Stimulated activated CD4-positive, alpha-beta T cell treated with anti-CD3 and anti-CD28 coated beads, Interleukin-2, amount 100 ng/mL, for 48 hours (primary cell): ENCODE measurements at places on chromosomes 2 and 18.

DNA sequence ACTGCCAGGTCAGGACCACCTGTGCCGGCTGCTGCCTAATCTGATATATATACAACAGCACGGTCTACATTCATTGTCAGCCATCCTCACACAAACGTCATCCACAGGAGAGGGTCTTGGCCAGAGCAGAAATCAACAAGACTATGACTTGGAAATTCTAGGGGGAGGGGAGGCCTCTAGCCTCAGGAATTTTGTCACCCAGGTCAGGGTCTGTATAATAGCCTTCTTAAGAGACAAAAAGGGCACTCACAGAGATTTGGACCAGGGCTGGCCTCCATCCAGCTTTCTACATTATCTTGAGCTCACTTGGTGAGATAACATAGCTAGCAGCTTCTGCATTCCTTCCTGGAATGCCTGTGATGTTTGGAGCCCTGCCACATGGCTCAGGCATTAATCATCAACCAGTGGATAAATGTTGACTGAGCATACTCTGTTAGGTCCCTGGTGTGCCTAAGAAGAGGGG is 50.4 kb upstream of the CTIF start:
- DNase-seq, result no peak

- no peak for DNase-seq
Measured at GRCh38 chr18:62637403-62637802, 77.9 kb upstream of the PHLPP1 start.

DNA sequence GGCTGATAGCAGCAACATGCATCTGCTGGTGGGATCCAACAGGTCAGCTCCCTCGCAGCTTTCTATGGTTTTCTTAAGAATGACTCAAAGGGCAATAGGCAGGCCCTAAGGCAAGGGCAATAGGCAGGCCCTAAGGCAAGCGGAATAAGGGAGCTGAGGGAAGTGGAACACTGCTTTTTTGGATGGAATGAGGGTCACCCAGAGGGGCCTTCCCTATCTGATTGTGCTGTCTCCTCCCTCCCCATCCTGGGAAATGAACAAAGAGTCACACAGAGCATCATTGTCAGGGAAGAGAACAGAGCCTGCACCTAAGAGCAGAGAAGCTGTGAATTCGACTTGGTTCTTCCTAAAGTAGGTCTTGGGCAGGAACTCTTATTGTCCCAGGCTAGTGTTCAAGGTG is 43.3 kb upstream of the PTPRM start:
- no peak for DNase-seq

DNA sequence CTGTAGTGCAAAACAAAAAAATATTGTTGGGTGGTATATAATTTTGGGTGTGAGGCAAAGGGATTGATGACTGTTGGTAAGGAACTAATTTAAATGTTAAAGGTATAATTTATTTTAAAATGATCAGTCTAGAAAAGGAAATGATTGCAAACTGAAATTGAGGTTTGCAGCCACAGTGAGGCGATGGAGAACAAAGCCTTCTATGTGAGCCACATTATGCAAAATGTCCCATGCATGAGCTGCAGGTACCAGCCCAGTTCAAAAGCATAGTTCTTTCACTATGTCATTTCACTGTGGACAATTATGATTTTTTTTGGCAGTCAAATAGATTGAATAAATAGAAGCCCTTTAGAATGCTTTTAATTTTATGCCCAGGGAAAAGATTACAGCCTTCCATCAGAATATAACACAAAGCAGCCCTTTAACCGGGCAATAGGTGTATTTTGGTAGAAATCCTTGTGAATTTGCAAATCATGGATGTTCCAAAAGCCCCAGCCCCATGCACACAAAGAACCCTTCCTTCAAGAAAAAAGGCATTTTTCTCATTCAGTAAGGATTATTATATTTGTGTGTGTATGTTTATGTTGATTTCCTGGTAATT is 1.7 kb downstream of the MAP2 start:
- DNase-seq, result no peak

DNA sequence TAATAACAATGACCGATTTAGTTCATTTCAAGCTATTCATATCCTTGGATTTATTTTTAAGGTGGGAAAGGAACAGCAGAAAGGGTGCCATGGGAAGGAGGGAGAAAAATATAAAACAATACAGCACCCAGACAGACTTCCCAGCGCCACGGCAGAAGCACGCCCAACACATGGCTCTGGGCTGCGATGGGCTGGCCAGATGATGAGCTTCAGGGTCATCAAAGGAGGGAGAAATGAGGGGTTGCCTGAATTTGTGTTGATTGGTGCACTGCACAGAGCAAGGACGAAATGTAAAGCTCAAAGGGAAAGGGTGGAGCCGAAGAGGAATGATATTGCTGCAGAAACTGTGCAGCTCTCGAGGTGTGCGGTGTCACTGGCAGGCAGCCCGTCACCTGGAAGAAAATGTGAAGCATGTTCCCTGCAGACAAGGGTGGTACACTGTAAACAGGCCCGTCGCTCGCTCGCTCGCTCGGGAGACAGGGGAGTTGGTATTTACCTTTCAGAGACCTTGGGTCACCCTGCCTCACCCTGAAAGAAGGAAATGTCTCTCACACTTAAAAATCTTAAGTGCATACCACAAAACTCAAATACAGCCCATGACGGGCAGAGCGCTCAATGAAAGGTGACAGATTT is 195.5 kb upstream of the CTAGE1 start:
- no peak for DNase-seq

GRCh38 chr2:8125741-8126711 is 555.8 kb upstream of the ID2 start:
- DNase-seq, result no peak

DNA sequence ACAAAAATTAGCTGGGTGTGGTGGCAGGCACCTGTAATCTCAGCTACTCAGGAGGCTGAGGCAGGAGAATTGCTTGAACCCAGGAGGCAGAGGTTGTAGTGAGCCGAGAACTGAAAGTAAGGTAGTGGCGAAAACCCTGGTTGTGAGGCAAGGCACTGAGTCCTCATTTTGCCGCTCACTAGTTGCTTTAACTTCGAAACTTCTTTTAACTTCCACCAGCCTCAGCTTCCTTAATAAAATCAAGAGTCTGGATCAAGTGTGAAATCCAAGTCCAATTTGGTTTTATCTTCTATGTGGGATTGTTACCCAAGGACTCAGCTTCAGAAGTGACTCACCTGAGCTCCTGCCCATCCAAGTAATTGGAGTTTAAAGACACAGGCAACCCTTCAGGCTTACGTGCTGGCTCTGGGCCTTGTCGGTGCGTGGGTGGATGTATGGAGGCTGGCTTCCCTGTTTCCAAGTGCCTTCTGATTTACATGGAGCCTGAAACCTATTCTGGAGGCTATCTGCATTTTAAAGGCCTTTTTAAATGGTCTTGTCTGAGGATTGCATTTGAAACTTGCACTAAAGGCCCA is 374.2 kb upstream of the ID2 start:
- DNase-seq, result no peak

- no peak for DNase-seq
Measured at GRCh38 chr2:19851116-19851695, 50.6 kb downstream of the TTC32 start.

GRCh38 chr2:73290049-73290839 is 3.1 kb downstream of the EGR4 start:
- no peak for DNase-seq

DNA sequence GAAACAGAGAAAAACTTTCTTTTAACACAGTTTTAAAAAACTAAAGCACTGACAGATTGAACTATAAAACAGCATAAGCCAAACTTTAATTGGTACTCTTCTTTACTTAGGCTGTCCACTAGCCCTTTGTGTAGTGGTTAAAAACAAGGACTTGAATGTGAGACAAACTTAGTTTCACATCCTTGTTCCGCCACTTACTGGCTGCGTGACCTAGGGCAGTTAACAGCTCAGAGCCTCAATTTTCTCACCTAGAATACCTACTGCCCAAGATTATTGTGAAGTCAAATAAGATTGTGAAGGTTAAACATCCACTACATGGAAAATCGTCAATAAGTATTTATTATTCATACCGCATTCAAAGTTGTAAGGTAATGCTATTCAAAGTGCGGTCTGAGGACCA is 2.0 kb downstream of the WDR35 start:
- DNase-seq, result no peak

DNA sequence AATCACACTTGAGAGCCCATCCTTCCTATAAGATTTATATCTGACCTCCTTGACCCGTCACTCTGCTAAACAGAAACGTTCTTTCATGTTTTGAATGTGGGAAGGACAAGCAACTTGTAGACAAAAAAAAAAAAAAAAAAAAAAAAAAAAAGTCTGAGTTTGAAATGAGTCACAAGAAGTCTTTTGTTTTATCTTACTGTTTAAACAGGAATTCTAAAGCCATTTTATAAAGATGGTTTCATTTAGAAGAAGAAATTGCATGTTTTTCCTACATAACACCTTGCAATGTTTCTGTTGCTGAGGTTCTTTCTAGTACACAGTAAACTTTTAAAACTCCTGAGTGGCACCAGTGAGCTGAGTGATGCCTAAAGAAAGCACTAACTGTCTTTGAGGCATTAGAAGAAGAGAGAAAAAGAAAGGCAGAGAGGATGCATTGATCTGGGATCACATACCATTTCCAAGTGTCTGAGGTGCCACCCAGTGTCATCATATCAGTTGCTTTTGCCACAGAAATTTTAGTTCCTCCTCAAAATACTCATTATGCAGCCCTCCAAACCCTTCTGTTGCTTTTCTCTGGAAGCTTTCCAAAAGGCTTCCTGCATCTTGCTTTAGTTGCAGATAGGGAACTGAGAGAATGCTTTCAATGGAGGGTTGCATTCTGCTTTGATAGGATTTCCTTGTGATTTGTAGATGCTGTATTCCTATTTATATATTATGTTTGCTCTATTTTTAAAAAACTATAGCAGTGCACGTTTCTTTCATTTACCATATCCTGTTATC is 69.1 kb downstream of the ACVR2A start:
- no peak for DNase-seq

DNA sequence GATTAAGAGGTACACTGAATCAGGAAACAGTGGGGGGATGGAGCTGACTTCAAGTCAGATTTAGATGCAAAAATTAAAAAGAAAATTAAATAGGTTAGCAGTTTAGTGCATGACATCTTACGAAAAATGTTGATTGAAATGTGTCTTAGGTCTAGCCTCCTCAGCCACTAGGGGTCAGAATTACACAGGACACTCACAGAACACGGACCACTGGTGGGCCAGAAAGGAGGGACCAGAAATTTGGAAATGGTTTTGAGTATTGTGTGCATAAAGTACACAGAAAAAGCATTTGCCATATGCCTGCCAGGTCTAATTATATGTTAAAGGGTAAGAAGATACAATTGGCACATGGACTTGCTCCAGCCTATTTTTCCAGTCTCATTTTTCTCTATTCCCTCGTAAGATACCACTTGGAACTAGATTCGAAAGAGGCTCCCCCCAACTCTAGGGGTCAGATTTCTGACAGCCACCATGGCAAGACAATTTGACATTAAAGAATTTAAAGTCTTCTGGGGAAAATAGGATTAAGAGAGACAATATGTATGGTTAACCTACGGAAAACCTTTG is 550.2 kb upstream of the SETBP1 start:
- no peak for DNase-seq

GRCh38 chr2:54574107-54574859 is 118.2 kb downstream of the SPTBN1 start:
- DNase-seq, result no peak

DNA sequence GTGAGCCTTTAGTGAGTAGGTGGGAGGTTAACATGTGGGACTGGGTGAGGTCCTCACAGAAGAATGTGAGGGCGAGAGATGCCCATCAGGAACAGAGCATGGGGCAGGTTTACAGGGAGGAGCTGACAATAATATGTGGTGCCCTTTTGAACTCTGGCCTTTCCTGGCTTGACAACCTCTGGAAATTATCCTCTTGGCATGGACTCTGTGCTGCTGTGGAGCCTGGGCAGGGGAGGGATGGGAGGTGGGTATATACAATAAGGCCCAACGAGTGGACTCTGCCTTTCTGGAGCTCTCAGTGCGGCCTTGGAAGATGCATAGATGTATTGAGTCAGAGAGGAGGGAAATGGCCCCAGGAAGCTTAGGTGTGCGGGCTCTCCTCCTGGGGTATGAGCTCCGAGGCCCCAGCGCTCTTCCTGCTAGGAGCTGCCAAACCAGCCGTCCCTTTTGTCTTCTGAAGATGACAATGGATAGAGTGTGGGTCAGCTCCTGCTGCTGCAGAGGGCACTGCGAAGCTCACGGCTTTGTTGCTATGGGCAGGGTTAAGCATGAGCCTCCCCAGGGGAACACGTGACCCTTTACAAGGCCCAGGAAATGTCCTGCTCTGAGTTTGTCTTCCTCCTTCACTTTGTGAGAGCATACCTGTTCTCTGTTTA is 8.7 kb upstream of the PSD4 start:
- no peak for DNase-seq

- no peak for DNase-seq
Measured at GRCh38 chr18:22169889-22170420, 566 bp downstream of the GATA6 start.

- DNase-seq, result no peak
Measured at GRCh38 chr18:61821748-61822147, 71.1 kb downstream of the RNF152 start.

DNA sequence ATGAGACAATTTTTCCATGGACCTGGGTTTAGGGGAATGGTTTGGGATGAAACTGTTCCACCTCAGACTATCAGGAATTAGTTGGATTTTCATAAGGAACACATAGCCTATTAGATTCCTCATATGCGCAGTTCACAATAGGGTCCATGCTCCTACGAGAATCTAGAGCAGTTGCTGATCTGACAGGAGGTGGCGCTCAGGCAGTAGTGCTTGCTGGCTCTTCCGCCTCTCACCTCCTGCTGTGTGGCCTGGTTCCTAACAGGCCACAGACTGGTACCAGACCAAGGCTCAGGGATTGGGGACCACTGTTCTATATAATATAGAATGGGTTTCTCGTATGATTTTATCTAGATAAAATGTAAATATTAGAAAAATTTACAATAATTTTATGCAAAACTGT is 338.7 kb downstream of the CPS1 start:
- no peak for DNase-seq

DNA sequence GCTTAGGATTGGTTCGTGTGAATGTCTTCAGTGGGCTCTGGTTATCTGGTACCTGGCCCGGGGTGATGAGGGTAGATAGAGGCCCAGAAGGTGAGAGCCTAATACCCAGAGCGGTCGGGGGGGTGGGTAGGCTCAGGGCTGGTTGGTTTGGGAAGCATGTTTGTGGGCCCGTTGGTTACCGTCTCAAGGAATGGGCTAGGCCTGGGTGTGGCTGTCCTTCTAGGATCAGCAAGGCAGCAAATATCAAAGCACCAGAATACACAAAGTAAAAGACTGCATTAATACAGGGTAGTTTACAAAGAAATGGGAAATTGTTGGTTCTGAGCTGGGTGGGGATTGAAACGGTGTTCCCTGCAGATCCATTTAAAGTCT is 6.0 kb upstream of the IL1R2 start:
- no peak for DNase-seq
